ENCODE measurements at places on chromosomes 16 and 17.

GRCh38 chr16:4443271-4443670, 17.6 kb downstream of the DNAJA3 start:
- DNase-seq, result no peak

- no peak for DNase-seq
Measured at GRCh38 chr17:66981983-66982508, 17.5 kb downstream of the CACNG4 start.

DNA sequence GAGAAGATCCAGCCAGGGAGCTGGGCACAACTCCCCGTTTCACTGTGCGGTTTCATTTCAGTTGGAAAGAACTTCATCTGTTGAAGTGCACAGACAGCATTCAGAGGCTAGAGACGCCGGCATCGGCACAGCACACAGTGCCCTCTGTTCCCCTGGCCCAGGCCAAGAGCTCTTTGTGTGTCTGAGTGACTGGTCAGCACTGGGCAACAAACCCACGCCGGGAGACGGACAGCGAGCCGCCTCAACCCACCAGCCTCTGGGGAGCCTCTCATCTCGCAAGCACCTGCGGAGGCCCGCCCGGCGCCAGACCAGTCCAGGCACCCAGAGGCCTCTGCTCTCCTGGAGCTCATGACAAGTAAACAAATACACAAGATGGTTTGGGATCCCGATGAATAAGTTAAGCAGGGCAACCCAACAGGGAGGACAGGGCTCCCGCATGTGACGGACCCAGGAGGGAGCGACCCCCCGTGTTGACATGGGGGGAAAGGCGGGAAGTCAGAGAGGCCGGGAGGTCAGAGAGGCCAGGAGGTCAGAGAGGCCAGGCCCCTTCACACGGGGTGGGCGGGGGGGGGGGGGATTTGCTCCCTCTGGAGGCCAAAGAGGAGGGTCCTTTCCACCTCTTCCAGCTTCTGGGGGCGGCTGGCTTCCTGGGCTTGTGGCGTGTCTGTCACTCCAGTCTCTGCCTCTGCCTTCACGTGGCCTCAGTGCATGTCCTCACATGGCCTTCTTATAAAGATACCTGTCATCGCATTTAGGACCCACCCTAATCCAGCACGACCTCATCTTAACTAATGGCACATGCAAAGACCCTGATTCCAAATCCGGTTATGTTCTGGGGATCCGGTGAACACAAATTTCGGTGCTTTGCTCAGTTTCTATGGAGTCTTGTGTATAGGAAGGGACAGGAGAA, 25.8 kb upstream of the KLHDC4 start:
- DNase-seq, result no peak

DNA sequence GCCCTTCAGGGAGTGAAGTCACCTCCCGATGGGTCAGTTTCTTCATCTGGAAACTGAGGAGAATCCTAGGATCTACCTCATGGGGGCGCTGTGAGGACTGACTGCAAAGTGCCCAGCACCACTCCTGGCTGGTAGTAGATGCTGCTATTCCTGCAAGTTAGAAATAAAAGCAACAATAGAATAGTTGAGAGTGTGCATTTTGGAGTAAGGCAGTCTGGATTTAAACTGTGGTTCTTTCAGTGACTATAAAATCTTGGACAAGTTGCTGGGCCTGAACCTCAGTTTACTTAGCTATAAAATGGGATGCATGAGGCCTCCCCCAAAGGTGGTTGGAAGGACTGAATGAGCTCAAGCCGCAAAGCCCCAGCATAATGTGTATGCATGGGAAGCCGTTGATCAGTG, 70.6 kb downstream of the CYB5B start:
- DNase-seq, result no peak

DNA sequence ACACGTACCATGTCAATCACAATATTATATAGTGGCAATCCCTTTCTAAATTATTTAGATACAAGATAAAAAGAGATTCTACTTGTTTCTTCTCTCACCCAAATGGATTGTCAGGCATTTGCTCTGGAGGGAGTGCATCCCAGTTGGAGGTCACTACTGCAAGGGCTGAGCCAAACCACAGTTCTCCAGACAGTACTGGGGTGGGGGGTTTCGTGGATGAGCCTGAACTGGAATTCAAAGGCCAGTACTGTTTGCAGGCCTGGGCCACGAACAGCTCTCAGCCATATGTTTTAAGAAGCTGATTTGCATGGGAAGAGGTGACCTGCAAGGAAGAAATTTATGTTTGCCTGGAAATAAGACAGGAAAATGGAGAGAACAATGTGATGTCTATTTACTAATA, 314.9 kb downstream of the PMP22 start:
- DNase-seq, result no peak

DNA sequence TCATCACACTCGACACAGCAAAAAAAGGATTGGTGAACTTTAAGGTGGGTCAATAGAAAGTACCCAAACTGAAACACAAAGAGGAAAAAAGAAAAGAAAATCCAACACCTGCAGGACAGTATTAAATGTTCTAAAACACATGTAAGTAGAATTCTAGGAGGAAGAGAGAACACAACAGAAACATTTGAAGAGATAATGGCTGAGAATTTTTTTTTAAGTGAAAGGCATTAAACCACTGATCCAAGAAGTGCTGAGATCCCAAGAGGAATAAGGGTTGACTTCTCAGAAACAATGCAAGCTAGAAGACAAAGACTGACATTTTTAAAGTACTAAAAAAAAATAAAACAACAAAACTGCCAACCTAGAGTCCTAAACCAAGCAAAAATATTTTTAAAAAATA, 31.6 kb downstream of the VPS53 start:
- DNase-seq, result no peak

DNA sequence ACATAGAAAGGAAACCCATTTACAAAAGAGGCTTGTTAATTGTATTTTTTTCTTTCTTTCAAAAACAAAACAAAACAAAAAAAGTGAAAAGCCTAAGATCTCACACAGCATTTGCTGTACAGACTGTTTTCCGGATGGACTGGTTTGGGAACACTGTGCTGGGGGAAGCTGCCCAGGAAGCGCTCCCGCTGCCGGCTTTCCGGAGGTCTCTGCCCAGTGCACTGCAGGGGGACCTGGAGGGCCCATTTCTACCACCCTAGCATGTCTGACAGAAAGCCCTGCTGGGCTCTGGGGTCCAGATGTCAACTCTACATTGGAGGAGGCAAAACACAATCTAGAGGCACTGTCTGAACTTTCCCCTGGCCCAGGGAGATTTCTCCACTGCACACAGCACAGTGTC, 26.3 kb upstream of the CLEC18B start:
- no peak for DNase-seq

GRCh38 chr16:22898874-22899348, 84.9 kb downstream of the HS3ST2 start:
- peak; percentile 33 for DNase-seq

GRCh38 chr16:87393680-87394055, 1.5 kb downstream of the MAP1LC3B start:
- no peak for DNase-seq

GRCh38 chr16:67243481-67243880, 3.8 kb downstream of the FHOD1 start:
- no peak for DNase-seq

DNA sequence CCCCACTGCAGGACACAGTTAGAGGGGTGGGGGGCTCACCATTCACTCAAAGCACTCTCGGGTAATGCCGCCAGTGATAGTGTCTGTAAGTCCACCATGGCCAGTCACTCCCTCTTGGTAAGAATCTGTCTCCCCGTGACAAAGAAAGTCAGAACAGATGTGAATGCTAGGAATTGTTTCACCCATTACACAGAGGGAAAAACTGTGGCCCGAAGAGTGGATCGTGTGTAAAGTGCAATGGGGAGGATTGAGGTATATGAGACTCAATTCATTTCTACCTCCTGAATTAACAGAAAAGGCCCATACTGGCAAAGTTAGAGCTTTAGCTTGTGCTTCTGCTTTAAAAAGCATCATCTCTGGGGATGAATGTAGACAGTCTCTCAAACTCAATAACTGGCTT, 17.5 kb upstream of the SLC6A2 start:
- DNase-seq, result no peak

DNA sequence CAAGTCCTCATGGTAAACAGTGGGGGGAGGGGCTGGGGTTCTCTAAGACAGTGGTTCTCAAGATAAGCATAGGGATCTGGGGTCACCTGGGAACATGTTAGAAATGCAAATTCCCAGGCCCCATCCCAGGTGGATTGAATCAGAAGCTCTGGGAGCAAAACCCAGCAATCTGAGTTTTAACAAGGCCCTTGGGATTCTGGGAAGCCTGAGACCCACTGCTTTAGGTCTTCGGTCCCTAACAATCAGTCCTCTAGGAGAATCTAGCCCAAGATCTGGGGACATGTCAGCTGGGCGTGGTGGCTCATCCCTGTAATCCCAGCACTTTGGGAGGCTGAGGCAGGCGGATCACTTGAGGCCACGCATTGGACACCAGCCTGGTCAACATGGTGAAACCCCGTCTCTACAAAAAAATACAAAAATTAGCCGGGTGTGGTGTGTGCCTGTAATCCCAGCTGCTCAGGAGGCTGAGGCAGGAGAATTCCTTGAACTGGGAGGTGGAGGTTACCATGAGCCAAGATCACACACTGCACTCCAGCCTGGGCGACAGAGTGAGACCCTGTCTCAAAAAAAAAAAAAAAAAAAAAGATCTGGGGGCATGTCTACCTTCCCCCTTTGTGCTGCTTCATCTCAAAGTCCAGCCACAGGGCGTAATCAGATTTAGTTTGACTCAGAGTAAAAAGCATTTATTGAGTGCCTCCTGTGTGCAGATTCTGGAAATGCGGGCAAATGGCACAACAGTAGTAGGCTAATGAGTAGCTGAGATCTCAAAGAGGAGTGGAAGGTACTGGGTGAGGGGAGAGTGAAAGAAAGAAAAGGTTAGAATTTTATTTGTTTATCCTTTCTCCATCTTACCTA, 8.8 kb upstream of the NR1D1 start:
- DNase-seq, result no peak

- DNase-seq, result no peak
Measured at GRCh38 chr17:42547698-42548069, 5.0 kb upstream of the HSD17B1 start.

- no peak for DNase-seq
Measured at GRCh38 chr17:17675925-17676534, 5.2 kb upstream of the RAI1 start.

GRCh38 chr17:2179615-2180295, 123.8 kb downstream of the SMG6 start:
- DNase-seq, result no peak

GRCh38 chr16:67017810-67018488, 11.0 kb upstream of the CBFB start:
- DNase-seq, result peak; percentile 80

- DNase-seq, result no peak
Measured at GRCh38 chr17:34799751-34800150, 161.5 kb downstream of the CCT6B start.

DNA sequence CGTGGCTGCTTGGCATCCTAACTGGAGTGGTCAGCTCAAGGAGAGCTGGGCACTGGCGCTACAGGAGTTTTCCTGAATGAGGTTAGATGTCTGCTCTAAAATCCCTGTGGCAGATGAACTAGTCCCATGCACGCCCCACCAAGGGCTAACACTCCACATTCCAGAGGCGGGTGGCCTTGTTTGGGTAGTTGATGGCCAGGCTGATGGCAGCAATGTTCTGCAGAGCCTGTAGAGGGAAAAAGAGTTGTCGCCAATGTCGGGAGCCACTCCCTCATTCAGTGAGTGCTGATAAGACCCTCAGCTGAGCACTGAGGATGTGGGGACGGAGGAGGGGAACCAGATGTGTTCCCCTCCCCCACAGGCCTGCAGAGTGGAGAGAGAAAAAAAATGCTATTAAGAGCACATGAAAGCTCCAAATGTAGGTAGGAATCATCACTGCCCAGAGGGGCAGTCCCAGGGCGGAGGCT, 42.5 kb upstream of the ATP2A3 start:
- DNase-seq, result no peak

DNA sequence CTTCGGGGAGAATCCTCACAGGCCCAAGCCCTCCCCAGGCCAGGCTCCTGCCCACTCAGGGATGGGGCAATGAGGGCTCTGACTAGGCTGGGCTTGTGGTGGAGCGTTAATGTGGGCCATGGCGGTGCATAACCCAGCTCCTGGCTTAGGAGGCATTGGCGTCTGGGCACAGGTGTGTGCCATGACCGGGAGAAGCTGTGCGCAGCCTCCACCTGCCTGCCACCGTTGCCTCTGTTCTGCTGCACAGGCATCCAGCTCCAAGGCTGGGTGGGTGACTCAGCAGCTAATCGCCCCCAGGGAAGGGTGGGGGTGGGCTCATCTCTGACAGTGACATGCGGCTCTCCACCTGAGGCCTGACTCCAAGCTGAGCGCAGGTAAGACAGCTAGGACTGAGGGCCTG, 3.5 kb upstream of the ARHGAP27 start:
- DNase-seq, result no peak

DNA sequence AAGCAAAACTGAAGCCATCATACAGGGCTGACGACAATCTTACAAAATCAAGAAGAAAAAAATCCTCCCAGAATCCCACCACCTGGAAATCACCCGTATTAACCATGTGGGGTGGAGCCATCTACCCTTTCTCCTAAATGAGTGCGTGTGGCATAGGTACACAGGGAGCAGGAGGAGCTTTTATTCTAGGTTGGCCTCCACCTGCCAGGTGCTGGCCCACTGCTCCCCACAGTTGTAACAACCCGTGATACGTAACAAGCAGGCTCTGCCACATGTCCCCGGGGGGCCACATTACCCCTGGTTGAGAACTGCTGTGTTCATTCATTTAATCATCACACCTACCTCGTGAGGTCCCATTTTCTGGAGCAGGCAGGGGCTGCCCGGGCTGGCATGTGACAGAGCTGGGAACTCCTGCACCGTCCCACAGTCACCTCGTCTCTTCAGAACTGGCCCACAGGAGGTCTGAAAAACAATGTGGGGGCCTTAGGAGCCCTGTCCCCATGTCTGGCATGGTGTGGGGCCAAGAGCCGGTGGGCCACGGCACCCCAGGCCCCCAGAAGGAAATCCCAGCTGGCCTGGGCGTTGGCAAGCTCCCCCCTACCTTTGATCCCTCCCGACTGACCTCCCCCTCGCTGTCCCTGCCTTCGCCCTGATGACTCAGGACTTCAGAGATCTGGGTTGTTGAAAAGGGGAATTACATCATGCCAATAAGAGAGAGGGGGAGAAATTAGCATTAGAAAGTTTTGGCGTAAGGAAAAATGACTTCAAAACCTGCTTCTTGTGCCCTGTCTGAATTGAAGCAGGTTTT, 12.9 kb downstream of the CMIP start:
- DNase-seq, result no peak

DNA sequence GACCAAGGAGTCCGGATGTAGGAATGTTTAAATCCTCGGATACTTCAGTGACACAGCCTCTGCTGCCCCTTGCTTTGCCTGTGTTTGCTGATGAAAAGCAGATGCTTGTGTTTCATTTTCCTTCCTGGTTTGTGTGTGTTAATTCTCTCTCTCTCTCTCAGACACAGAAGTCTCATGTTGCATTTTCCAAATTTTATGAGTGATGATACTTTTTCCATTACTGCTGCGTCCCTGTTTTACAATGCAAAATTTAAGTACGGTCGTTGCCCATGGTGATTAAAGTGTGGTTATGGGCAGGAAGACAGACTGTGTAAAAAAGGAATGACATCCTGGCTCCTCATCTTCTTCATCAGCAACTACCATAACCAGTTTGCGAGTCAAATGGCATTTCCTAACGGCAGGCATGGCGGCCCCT, 5.7 kb downstream of the RMI2 start:
- no peak for DNase-seq
